ENCODE measurements at places on chromosomes 7 and 10.

DNA sequence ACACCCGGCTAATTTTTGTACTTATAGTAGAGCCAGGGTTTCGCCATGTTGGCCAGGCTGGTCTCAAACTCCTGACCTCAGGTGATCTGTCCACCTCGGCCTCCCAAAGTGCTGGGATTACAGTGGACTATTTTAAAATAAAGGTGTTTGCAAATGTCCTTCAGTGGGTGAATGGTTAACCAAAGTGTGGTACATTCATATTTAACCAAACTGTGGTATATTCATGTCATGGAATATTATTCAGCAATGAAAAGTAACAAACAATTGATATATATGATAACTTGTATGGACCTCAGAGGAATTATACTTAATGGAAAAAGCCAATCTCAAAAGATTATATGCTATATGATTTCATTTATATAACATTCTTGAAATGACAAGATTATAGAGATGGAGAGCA, 190.0 kb downstream of the CREB5 start:
- DNase-seq: no peak

- DNase-seq: no peak
These were observed 11.2 kb upstream of the ARPC1A start for GRCh38 chr7:99314504-99314903.

DNA sequence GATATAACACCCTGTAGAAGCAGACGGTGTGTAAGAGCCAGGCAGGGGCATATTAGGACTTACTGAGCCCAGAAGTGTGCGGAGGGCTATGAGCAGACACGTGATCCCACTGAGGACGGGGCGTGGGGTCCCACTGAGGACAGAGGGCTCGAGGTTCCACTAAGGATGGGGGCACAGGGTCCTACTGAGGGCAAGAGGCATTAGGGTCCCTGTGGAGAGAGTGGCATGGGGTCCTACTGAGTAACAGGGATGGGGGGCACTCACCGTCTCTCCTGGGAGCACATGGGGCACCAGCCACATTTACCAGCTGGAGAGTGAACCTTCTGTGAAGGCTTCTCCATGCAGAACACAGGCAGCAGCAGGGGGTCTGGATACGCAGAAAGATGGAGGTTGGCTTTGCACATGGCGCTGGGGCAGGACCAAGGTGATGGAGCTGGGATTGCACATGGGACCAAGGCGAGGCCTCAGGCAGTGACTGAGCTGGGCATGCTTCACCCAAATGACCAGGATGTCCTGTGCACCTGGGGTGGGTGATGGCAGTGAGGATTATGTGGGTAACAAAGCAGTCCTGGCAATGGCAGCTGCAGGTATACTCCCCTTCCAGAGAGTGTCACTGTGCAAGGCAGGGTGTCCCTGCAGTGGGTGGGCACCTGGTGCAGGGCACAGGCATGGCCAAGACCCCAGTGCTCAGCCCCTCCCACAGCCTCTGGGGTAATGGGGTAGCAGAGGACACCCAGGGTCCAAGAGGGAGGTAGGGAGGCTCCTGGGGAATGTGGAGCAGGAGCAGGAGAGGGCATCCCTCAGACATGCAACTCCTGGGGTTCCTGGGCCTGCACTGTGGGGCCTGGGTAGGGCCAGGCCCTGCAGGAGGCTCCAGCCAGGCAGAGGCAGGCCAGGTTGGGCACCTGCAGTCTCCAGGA, 278.1 kb downstream of the TCERG1L start:
- DNase-seq: no peak

DNA sequence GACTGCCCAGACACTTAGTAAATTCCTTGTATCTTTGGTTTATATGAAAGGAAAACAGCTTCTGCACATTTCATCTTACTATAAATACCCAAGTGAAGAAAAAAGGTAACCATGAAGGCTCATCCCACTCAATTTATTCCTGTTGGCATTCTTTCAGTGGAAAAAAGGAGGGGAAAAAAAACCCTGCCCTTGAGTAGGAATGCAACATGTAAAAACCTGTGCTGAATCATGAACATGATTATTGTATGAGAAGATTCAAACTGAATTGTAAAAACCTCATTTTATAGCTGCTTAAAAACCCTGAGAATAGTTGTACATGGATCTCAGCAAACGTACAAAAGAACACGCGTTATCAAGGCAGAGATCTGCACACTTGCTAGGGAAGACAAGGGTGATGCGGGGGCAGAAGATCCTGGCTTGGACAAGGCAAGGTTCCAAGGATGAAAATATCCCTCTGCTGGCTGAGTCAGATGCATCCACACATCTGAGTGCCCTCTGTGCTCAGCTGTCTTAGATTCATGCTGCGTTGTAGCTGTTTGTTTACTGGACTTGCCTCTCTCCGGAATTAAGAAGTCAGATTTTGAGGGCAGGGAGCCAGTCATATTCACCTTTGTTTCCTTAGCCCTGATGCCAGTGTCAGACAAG, 658.2 kb downstream of the PARD3 start:
- no peak for DNase-seq

DNA sequence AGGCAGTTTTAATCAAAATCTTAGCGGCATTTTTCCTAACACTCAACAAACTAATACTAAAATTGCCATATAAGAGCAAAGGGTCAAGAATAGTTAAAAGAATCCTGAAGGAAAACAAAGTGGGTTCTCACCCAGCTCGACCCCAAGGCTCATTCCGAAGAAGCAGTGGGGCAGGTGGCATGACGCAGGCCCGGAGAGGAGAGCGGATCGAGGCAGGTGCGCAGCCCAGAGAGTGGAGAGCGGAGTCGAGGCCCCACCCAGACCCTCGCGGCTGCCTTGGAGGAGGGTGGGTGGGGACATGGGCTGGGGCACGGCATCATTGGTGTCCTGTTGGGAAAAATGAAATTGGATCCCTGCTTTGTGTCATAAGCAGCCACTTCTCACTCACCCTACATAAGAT, 109.8 kb downstream of the INPP5A start:
- no peak for DNase-seq

- DNase-seq: no peak
These were observed 9.3 kb downstream of the KCNIP2 start for GRCh38 chr10:101834341-101834740.

DNA sequence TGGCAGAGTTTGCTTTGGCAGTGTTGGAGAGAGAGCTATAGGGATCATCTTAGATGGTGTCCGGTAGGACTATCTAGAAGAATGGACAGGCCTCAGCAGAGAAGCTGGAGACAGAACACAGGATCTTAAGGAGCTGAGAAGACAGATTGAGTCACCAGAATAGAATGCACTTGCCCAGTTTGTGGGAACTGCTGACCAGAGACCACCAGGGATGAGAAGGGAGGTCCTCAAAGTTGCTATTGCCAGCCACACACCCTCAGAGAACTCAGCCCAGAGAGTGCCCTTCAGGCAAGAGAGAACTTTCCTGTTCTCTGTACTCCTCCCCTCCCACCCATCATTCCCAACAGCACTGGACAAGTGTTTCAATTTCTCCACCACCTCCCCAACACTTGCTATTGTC, 25.3 kb upstream of the GALNT11 start:
- DNase-seq: no peak

DNA sequence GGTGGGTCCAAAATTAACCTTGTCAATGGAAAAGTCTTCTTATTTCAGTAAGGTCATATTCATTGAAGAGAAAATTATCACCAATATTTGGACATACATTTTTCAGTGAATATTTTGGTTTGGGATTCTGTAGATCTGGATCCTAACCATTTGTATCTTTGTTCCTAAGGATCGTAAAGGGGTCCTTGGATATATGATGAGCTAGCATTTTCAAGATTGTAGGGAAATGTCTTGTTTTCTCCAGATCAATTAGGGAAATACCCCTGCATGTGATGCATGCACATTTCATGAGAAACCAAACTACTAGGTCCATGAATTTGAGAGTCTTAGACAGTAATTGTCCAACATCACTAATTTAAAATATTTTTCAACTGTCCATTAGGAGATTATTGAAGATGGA, 18.0 kb downstream of the DNTT start:
- DNase-seq: no peak

- no peak for DNase-seq
These were observed 29.5 kb downstream of the PDSS1 start for GRCh38 chr10:26727005-26727404.

DNA sequence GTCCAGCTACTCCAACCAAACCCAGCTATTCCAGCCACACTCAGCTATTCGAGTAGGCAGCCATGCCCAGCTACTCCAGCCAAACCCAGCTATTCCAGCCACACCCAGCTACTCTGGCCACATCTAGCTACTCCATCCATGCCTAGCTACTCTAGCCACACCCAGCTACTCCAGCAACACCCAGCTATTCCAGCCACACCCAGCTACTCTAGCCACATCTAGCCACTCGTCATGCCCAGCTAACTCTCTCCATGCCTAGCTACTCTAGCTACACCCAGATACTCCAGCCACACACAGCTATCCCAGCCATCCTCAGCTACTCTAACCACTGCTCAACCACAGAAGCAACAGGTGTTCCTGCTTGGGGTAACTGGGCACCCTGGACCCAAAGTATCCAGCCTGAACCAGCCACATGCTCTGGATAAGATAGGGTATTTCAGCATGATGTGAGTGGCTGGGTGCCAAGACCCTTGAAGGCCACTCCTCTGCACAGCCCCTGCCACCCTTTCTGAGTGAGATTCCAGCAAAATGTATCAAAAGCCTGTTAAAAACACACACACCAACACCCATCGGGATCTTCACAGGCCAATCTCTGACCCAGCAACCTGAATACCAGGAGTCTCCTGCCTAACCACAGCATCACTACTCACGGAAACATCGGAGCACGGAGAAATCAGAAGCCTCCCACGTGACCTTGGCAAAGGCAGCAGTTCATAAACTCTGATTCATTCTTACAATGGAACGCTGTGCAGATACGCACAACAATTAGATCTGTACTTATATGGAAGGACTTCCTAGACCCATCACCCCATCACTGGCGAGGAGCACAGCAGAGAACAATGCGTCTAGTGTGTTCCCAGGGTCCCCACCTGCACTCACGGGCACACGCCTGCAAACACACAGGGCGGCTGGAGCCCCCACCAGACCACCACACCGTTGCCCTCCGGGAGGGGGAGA, 51.8 kb upstream of the DNAAF5 start:
- DNase-seq: no peak

GRCh38 chr7:106180721-106181120, 68.6 kb upstream of the SYPL1 start:
- DNase-seq: no peak

GRCh38 chr10:111879969-111880368, 303.6 kb downstream of the GPAM start:
- DNase-seq: no peak

- no peak for DNase-seq
These were observed 212.3 kb upstream of the ZMIZ1 start for GRCh38 chr10:78856421-78856820.

DNA sequence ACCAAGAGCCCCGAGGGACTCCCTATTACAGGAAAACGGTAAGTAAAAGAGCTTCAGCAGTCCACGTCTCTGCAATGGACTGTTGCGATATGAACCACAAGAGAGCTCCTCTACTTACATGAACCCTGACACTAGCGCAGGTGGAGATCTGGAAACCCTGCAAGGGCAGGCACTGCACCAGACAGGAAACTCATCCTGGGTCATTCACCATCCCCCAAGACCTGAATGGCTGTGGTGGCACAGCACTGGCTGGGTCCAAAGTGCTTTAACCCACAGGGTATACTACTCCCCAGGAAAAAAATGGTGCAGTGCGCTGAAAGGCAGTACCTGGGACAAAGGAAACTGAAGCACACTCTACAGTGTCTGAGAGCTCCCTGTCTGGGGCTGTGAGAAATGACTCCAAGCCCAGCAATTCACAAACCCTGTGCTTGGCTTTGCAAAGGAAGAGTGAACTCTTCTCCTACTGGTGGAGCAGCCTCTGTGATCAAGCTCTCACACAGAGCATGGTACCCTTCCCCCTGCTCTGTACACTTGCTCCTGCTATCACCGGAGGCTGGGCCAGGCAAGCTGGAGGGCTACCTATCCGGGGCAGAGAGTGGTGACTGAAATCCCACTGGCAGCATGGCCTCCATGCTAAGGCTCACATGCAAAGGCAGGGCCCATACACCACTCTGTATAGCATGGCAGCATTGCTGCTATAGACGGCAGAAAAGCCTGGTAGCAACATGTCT, 44.9 kb downstream of the HIBADH start:
- no peak for DNase-seq

GRCh38 chr10:26384600-26384999, 53.5 kb upstream of the APBB1IP start:
- DNase-seq: no peak

- DNase-seq: no peak
These were observed 20.7 kb downstream of the GET4 start for GRCh38 chr7:897086-897485.

- no peak for DNase-seq
These were observed 466.0 kb upstream of the GHITM start for GRCh38 chr10:83673316-83673715.

DNA sequence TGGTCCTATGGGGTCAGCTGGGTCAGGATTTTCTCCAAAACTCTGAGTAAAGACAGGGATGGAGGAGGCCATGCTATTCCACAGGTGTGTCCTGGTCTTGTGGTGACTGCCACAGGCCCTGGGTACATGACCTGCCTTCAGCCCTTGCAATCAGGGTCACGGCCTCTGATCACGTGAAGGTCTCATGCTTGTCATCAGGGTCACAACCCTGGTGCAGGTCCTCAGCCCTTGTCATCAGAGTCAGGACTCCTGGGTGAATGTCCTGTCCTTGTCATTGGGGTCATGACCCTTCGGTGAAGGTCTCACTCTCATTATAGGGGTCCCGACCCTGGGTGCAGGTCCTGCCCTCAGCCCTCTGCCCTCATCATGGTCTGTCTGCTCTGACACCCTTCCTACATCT, 21.9 kb upstream of the TBRG4 start:
- no peak for DNase-seq

GRCh38 chr10:1782841-1783240, 45.5 kb upstream of the ADARB2 start:
- no peak for DNase-seq

GRCh38 chr7:112665709-112666108, 124.5 kb downstream of the TMEM168 start:
- DNase-seq: no peak

- no peak for DNase-seq
These were observed 2.2 kb downstream of the CFAP46 start for GRCh38 chr10:132939957-132940790.

GRCh38 chr7:6168477-6168868, 104.0 kb downstream of the CYTH3 start:
- DNase-seq: no peak

- DNase-seq: no peak
These were observed 194.9 kb upstream of the TPK1 start for GRCh38 chr7:145030754-145031153.

DNA sequence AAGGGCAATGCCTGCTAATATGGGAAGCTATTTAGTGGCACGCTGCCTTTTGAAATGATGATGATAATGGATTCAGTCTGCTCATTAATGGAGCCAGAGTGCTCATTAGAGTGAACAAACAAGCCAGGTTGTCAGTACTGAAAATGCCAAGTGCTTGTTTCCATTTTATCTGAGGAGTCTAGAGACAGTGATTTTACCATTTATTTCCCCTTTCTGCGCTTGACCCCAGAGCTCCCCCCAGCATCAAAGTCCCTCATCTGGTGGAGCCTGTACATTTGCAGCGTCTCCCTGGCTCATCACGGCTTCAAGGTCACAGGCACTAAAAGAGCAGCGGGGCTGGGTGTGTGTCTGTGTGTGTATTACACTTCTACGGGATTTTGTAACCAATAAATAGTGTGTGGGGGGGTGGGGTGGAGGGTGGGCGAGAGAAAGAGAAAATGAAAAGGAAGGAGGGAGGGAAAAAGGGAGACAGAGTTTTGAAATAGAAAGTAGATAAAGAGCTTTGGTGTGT, 553.8 kb downstream of the TFEC start:
- DNase-seq: no peak

- DNase-seq: no peak
These were observed 167.6 kb downstream of the OTUD1 start for GRCh38 chr10:23606456-23606855.

Measured in AG04449 (cell line).